ENCODE measurements at places on chromosomes 5 and 9.

DNA sequence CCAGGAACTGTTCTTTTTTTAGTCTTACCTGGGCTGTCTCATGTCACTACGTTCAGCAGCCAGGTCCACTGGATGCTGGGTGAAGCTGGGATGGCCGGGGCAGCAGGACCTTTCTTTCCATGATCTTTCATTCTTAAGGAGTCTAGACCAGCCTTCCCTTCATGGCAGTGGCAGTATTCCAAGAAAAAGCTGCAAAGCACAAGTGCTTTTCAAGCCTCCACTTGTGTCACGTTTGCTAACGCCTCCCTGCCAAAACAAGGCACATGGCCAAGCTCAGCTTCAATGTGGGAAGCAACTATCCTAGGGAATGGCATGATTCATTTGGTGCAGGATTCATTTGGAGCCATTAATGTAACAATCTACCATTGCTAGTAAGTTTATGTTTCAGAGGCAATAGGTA is 94.8 kb downstream of the RCL1 start:
- DNase-seq: peak; percentile 56

DNA sequence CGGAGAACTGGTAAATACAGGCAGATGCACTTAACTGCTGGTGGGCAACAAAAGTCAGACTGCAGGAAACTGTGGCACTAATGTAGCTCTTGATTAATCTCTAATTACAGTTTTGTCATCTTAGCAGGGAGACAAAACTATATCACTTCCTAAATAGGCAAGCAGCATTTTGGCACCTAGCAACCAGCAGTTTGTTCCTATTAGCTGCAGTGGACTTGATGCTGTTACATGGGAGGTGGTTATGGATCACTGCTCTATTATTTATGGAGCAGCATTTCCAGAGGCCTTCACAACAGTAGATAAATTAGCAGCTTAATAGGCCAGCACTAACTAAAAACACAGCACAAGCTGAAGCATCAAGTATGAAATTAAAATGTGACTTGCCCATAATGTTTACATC is 518.3 kb upstream of the ITGA1 start:
- no peak for DNase-seq

DNA sequence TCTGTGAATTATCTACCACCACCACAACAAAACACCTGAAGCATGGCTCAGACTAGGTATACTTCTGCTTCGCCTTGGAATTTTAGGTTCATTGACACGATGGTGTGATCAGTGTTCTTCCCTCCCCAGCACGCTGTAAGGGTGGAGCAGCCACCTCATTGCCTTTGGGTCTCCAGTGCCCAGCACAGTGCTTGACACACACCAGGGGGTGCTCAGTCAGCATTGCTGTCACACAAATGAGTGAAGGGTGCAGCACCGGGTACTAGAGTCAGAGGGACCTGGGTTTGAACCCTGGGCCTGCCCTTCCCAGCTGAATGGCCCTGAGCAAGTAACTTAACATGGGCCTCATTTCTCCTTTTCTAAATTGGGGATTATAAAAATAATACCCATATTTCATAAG is 9.9 kb upstream of the ANGPTL2 start:
- DNase-seq: no peak

- DNase-seq: no peak
Measured at GRCh38 chr5:89097103-89097502, 214.1 kb upstream of the MEF2C start.

DNA sequence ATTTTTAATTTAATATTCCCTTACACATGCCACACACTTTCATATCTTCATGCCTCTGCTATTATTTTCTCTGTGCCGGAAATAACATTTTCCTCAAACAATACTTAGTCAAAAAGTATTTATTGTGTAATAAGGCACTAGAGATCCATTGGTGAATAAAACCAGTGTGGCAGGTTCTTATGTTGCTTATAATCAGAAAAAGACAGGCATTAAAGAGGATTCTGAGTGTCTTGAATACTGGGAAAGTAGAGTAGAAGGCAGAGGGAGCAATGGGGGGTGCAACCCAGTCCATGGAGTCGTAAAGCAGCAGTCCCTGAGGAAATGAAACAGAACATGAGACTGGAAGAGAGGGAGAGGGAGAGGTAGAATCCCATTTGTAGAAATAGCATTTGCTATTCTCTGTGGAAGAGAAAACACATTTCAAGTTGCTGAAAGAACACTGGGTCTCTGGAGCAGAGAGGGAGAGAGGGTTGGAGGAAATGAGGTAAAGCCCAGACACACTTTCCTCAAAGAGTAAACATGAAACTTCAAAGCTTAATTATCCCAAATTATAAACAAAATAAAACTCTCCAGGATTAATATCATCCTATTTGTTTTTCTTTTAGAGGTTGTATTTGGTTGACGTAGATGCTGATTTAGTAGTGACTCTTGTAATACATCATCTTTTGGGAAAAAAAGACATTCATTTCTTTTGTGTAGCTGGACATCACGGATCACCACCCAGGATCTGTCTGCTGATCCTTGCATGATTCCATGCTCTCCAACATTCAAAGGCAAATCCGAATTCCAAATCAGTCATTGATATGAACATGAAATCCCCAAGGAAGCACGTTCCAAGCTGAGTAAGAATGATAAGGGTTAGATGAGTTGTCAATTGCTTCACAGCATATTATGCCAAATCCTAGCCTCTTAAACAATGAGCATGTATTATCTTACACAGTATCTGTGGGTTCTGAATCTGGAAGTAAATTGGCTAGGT is 37.4 kb upstream of the GRAMD2B start:
- no peak for DNase-seq

GRCh38 chr5:27158775-27159174 is 120.4 kb upstream of the CDH9 start:
- DNase-seq: peak; percentile 66

- no peak for DNase-seq
Measured at GRCh38 chr5:131757830-131758519, 38.8 kb downstream of the FNIP1 start.

- no peak for DNase-seq
Measured at GRCh38 chr5:128303593-128303992, 220.0 kb downstream of the SLC12A2 start.

DNA sequence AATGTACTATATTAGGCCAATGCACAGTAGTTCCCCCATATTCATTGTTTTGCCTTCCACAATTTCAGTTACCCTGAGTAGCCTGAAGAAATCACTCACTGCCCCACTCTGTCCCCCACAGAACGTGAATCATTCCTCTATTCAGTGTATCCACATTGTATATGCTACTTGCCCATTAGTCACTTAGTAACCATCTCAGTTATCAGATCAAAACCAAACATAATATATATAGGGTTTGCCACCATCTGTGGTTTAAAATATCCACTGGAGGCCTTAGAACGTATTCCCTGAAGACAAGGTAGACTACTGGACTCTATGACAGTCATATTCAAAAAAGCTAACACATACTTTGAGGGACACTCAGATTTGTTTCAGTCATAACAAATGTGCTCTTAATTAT is 465.7 kb upstream of the RGMB start:
- DNase-seq: peak; percentile 85

GRCh38 chr9:110405858-110406443 is 68.3 kb upstream of the TXNDC8 start:
- DNase-seq: no peak

- peak; percentile 74 for DNase-seq
Measured at GRCh38 chr9:69223605-69224004, 49.5 kb downstream of the TJP2 start.

DNA sequence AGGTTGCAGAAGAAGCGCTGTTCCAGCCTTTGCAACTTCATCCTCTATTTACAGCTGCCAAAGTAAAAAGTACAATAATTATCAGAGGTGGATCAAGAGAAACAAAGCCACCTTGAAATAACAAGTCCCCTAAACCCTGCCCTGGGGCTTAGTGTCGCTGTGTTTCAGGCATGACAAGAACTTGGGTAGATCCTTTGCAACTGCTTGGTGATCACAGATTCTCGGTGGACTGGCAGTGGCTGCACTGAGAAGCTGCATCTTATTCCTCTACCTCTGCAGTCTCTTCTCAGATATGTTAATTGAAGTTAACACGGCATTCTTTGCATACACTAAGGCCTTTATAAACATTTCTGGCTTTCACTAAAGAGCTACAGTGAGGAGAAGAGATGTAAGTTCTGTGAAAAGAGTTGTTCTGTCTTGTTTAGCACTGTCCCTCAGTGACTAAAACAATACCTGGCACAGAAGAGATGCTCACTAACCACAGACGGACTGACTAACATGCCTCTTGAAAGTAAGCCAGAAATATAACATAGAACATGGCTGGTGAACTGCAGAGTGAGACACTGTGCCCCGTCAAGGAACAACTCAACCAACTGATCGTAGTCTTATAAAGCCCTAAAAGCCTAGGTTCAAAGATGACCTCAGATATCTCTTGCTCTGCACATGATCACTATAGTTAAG is 144.2 kb downstream of the MLLT3 start:
- peak; percentile 66 for DNase-seq

- no peak for DNase-seq
Measured at GRCh38 chr5:143354025-143354424, 49.5 kb downstream of the NR3C1 start.
